ENCODE measurements at places on chromosomes 3 and 15.

GRCh38 chr3:53812434-53812833 lies 33.8 kb downstream of the CHDH start:
- DNase-seq, result no peak

DNA sequence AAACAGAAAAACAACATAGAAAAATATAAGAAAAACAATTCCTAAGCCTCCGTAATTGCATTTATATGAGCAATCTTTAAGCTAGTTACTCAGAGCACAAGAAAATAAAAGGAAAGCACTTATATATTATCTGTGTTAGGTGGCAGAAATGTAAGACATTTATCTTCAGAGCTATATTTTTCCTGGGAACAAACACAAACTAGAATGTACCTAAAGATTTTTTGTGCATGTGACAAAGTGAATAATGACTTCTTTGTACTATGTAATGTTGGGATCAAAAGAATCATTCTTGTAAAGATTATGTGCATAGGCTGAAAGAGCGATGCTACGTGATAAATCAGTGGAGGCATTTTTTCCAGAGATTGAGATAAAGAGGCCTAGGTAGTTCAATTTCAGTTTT lies 111.3 kb upstream of the GMNC start:
- DNase-seq, result no peak

- no peak for DNase-seq
Measured at GRCh38 chr3:48655606-48656005, 7.1 kb downstream of the CELSR3 start.

- DNase-seq, result no peak
Measured at GRCh38 chr3:2377281-2377680, 278.6 kb downstream of the CNTN4 start.

GRCh38 chr3:14401692-14402303 lies 608 bp upstream of the SLC6A6 start:
- DNase-seq, result no peak

DNA sequence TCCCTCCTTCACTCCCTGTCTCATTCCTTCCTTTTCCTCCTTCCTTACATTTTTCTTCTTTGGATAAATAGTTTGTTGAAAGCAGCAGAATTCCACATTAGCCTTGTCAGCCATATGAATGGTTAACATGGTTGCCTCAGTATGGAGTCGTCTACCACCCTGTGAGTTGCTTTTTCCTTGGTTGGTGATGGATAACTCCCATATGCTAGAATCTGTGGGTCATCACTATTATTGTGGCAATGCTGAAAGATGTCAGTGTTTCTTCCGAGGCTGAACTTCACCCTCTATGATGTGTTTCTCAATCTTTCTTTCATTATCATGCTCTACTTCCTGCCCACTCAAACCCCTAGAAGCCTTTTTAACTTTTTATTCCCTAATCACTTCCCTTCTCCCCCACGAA lies 481.8 kb upstream of the KCNMB2 start:
- no peak for DNase-seq

- DNase-seq, result no peak
Measured at GRCh38 chr3:119779731-119780383, 2.0 kb upstream of the NR1I2 start.

DNA sequence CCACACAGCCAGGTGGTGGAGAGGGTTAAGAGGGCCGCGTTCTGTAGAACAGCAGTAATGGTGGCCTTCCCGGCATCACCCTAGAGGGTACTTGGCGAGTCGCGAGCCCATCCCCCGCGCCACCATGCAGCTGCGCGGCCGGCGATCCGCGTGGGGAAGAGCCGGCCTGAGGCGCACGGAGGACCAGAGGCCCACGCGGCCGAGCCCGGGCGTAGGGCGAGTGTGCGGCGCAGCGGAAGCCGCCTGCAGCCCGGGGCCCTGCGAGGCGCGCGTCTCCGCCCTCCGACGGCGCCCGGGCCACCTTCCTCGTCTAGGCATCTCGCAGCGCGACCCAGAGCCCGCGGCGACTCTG lies 423 bp downstream of the TKT start:
- no peak for DNase-seq

DNA sequence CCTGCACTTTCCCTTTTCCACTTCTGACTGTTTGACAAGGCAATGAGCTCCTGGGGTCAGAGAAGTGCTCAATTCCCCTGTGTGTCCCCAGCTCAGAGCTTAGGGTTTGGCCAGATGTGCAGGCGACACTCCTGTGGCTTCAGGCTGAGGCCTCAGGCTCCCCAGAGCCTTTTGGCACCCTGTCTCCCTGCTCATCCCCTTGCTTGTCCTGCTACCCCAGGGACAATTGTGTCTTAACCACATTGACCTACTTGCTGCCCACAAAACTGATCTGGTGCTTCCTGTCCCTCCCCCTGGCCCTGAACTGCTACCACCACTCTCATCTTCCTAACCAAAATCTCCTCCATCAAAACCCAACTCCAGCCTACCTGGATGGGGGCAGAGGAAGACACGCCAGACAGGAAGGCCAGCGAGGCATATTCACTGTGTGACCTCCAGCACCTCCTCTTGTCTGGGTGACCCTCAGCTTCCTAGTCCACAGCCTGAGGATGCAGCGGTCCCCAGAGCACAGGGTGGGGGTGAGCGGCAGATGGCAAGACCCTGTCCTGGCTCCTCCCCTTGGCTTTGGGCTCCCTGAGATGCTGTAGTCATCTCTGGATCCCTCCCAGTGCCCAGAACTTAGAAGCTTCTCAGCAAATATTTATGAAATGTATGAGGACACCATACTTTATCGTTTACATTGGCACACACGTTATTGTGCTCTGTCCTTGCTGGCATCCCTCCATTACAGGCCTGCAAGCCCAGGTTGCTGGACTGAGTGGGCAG lies 98.9 kb upstream of the SLC6A6 start:
- DNase-seq, result no peak

- DNase-seq, result peak; percentile 44
Measured at GRCh38 chr15:73683777-73684580, at the start of gene CD276. TSS of gene CD276 (plus strand) at chr15:73684383. CDS start at chr15:73699640, 15,257 bp downstream.
